ENCODE measurements at places on chromosomes 7 and 10.

- DNase-seq, result no peak
These were observed 15.1 kb downstream of the GCK start for GRCh38 chr7:44173911-44174693.

DNA sequence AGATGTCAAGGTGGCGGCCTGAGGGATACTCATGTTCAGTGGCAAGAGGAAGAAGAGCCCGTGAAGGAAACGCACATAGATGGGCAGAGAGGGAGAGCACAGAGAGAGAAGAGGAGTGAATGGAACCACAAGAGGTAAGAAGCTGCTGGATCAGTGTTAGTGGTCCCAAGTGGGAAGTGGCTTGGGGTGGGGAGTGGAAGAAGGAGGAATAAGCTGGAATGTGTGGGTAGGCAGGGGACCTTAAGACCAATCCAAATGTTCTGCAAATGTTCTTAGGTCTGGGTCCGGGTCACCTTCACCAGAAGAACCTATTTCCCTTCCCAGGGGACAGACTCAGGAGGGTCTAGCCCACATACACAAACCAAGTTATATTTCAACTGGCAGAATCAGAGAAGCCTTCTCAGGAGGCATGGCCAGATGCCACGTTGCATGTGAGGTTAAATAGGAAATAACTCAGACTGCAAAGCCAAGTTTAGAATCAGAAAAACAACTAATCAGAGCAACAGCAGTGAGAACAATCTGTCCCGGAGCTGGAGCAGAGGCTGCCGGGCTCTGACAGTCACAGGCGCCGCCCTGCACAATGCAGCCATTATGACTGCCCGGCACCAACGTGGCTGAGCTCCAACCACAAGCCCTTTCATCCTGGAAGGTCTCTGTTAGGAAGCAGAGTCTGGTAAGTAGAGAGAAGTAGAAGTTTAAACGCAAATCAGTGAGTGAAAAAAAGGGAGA, 78.6 kb upstream of the ARMC3 start:
- no peak for DNase-seq

DNA sequence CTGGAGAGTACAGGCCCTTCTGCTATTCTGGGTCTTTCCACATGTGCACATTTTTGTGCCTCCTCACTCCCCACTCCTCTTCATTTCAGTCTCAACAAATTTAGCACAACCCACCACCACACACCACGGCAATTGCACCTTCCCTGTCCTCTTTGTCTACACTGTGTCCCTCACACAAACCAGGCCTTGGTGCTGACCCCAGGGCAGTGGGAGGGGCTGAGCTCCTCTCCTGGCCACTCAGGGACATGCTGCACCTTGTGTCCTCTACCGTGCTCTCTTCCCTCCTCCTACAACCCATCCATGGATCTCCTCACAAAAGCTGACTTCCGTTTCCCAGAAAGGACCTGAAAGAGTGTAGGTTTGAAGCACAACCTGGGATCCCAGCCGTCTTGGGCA, 90.9 kb upstream of the IKZF1 start:
- DNase-seq, result no peak

- no peak for DNase-seq
These were observed 17.4 kb upstream of the TMEM236 start for GRCh38 chr10:17734432-17735080.

DNA sequence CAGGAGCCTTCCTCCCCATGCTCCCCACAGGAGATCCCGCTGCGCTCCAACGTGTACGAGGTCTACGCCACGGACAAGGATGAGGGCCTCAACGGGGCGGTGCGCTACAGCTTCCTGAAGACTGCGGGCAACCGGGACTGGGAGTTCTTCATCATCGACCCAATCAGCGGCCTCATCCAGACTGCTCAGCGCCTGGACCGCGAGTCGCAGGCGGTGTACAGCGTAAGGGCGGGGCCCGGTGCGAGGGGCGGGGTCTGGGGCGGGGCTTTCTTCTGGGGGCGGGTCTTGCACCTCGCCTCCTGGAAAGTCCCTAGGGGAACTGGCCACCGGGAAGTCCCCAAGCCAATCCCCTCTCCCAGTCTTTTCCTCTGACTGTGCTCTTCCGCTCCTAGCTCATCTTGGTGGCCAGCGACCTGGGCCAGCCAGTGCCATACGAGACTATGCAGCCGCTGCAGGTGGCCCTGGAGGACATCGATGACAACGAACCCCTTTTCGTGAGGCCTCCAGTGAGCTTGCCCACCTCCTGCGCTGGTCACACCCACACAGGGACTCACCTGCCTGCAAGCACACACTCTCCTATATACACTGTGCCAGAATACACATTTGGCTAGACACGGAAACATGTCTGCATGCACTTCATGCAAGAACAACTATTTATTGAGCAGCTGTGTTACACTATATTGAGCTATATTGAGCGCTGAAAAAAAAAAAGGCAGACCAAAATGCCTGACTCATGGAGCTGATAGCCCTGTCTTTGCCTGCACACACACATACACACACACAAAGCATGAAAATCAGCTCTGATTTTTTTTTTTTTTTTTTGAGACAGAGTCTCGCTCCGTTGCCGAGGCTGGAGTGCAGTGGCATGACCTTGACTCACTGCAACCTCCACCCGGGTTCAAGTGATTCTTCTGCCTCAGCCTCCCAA, 32.7 kb upstream of the VSIR start:
- DNase-seq, result no peak

- no peak for DNase-seq
These were observed 601.8 kb downstream of the PARD3 start for GRCh38 chr10:34213193-34213804.

DNA sequence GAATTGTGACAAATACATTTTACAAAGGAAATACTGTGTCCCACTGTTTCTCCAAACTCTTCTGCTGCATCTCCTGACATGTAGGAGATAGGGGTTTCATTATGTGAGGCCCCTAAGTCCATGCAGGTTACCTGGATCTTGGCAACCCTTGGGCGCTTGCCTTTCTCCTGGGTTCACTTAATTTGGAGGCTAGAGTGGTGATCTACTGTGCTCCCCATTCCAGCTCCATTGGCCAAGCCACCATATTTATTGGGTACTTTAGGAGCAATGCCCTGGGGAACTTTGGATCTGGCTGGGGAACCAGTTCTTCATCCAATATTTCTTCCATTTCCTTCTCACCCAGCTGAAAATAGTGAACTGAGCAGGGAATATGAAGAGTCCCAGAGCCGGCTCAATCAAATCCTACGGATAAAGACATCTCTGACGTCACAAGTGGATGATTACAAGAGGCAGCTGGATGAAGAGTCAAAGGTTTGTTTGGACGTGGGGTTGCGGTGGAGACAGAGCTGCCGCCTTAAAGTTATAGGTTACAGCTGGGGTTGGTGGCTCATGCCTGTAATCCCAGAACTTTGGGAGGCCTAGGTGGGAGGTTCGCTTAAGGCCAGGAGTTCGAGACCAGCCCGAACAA, 18.5 kb downstream of the MYH16 start:
- DNase-seq, result no peak

DNA sequence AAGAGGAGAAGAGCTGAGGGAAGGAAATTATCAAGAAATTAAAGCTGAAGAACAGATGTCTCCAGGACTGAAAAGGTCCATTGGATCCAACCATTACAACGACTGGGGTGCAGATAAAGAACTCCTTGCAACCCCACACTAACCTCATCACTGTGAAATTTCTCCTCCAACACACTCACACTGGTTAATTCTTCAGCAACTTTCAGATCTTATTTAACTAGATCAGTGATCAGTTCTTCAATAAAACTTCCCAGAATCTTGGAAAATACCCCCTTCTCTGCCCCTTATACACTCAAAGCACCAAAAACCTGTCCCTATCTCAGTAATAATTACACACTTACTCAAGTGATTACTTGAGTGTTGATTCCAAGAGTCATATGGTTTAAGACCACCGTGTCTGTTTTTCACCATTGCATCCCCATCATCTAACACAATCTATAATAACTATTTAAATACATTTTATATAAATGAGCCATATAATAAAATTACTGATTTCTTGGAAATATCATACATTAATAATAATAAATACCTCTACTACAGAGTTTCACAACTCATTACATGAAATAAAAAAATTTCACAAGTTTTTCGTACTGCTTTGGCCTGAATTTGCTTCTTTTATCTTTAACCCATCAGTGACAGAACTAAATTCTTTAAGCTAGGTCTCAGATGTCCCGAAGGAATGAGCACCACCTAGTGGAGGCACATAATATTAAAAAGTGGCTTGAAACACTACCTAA, 123.7 kb downstream of the MPP7 start:
- no peak for DNase-seq

GRCh38 chr7:79055722-79056415, 397.6 kb downstream of the MAGI2 start:
- peak; percentile 56 for DNase-seq

DNA sequence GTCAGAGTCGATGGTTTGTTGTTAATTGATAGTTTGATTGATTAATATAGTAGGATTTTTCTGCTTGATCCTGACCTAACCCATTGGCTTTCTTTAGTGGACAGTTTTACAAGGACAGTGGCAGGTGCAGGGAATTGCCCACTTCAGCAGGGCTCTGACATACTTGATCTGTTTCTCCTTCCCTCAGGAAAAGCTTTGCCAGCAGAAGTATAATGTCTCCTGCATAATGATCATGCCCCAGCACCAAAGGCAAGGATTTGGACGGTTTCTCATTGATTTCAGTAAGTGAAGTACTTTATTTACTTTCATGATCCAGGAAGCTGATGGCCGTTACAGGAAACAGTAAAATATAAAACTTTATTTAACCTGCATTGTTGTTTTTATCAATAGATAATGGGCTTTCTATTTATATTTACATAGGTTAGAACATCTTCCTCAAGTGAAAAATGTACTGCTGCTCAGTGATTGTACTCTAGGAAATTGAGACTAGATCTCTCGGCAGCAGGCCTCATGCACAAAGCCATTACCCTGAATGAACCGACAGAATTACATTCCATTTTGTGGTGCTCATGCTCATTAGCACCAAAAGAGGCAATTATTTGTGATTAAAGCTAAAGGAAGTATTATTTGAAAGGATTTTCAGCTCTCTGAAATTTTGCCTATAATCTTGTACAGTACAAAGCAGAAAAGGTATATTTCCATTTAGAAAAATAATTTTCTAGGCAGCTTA, 122.5 kb upstream of the SAMD8 start:
- no peak for DNase-seq

- no peak for DNase-seq
These were observed 15.3 kb upstream of the RSU1 start for GRCh38 chr10:16832351-16833080.

DNA sequence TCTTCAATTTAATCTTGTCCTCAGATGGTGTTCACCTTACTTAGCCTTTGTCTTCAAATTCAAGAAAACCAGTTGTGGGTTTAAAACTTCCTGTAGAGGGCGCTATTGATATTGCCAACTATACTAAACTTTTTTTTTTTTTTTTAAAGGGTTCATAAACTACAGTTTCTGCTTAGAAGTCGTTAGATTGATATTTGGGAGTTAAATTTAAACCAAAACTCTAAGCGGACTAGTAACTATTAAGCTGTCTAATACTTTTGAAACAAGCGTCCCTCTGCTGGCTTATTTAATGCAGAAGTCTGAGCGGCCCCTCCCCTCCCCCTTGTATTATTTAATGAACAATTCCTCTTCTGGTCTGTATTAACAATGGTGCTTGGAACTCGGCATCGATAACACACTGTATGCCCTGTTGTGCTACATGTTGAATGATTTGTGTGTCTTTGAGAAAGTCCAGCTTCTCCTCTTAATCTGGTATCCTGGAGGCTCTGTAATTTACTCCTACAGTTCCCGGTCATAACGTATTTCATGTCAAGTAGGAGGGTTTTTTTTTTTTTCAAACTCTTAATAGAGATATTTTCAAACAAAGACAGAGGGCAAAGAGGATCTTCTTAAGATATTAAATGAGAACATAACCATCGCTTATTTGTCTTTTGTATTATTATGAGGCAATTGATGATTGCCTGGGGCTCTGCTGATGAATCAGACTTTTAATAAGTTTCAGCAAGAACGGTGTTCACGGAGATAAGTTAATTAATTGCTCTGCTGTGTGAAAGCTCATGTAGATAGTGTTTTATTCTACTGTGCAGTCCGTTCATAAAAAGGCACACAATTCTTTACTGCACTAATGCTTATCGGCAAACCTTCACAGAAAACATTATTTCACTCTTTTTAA, 22.6 kb upstream of the CREB5 start:
- peak; percentile 71 for DNase-seq

- no peak for DNase-seq
These were observed 72.0 kb upstream of the FOXP2 start for GRCh38 chr7:114342431-114343179.

GRCh38 chr10:100996678-100997359, 2.8 kb upstream of the LZTS2 start:
- DNase-seq, result peak; percentile 82
